ENCODE measurements at places on chromosomes 12 and 14.

DNA sequence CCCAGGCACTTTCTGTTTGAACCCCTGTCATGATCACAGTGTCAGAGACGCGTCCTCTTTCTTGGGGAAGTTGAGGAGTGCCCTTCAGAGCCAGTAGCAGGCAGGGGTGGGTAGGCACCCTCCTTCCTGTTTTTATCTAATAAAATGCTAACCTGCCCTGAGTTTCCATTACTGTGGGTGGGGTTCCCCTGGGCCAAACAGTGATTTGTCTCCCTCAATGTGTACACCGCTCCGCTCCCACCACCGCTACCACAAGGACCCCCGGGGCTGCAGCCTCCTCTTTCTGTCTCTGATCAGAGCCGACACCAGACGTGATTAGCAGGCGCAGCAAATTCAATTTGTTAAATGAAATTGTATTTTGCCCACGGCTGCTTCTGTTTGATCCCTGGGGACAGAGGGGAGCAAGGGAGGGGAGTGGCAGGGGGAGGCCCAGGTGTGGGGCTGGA lies 5.1 kb downstream of the SHMT2 start:
- no peak for DNase-seq

DNA sequence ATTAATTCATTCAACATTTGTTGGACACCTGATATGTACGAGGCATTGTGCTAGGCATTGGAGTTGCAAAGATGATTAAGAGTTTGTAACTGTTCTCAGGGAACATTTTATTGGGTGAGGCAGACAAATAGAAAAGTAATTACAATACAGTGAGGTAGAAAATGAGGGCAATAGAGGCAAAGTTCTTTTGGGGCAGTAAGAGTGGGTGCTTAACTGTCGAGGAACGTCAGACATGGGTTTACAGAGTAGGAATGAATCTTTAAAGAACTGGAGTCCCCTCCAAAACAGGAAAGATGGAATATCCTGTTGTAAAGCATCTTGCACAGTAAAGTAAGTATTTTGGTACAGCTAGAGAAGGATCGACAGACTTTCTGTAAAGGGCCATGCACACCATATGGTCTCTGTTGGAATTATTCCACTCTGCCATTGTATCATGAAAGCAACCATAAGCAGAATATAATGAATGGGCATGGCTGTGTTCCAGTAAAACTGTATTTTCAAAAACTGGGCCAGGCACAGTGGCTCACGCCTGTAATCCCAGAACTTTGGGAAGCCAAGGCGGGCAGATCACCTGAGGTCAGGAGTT lies 9.1 kb downstream of the CREBL2 start:
- DNase-seq: no peak

DNA sequence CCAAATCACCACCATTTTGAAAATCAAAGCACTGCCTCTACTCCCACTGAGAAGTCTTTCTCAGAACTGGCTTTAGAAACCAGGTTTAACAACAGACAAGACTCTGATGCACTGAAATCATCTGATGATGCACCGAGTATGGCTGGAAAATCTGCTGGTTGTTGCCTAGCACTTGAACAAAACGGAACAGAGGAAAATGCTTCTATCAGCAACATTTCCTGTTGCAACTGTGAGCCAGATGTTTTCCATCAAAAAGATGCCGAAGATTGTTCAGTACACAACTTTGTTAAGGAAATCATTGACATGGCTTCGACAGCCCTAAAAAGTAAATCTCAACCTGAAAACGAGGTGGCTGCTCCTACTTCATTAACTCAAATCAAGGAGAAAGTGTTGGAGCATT lies 115.0 kb upstream of the NPAS3 start:
- no peak for DNase-seq

DNA sequence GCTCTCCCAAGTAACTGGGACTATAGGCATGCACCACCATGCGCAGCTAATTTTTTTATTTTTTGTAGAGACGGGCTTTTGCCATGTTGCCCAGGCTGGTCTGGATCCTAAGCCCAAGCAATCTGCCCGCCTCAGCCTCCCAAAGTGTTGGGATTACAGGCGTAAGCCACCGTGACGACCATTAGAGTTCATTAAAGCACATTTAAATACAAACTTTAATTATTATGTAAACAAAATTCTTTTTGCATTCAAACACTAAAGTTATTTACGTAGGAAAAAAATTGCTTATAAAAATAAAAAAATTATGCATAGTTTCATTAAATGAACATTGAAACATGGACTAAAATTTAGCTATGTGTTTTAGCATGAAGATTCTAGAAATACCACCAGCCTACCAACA lies 7.2 kb downstream of the RPAP3 start:
- no peak for DNase-seq

- no peak for DNase-seq
Observed at GRCh38 chr14:42517806-42518500, 911.3 kb downstream of the LRFN5 start.

DNA sequence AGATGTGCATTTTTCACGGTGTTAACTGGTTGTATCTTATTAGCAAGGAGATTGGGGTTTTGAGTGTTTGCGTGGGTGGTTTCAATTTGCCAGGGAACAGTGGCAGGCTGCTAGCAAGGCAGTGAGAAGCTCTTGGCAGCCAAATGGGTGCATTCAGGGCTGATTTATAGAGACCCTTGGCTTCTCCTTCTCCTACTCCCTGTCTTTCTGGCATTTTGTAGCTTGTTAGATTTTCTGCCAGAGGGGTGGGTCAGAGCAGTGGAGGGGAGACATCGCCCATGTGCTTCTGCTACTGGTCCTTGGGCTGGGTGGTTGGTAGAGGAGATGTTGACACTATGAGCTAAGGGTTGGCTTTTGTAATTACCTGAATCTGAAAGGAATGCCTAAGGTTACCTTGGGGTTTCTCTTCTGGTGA lies 9.6 kb downstream of the CALM1 start:
- DNase-seq: no peak

DNA sequence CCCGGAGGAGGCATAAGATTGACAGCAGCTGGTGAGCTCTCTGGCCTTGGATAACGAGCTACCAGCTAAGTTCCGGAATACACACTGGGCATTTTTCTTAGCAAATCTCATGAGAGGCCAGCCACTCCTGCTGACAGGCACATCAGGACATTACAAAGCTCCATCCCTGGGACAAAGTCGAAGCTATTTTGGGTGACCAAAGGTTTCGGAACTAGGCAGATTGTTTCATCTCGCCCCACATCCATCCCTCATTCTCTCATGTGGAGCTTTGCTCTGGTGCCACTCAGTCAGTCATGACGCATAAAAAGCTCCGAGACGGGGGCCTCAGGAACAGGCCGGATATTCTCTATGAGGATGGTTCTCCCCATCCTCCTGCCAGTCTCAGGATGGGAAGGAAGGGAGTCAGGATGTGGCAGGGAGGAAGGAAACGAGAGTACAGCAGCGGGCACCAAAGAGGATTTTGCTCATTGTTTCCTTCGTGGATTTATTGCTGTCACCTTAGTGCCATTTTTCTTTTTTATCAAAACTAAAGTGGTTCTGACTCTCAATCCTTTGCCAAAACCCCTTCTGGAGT lies 253.1 kb upstream of the FKBP4 start:
- no peak for DNase-seq

- DNase-seq: no peak
Observed at GRCh38 chr12:104702565-104703139, 245.9 kb downstream of the CHST11 start.

GRCh38 chr12:6356374-6356820 lies 14.5 kb upstream of the TNFRSF1A start:
- no peak for DNase-seq

- no peak for DNase-seq
Observed at GRCh38 chr12:619346-619745, 43.9 kb downstream of the NINJ2 start.

GRCh38 chr12:42546709-42547108 lies 42.8 kb downstream of the PRICKLE1 start:
- no peak for DNase-seq

- peak; percentile 61 for DNase-seq
Observed at GRCh38 chr12:44774815-44775411, 101.2 kb downstream of the NELL2 start.

DNA sequence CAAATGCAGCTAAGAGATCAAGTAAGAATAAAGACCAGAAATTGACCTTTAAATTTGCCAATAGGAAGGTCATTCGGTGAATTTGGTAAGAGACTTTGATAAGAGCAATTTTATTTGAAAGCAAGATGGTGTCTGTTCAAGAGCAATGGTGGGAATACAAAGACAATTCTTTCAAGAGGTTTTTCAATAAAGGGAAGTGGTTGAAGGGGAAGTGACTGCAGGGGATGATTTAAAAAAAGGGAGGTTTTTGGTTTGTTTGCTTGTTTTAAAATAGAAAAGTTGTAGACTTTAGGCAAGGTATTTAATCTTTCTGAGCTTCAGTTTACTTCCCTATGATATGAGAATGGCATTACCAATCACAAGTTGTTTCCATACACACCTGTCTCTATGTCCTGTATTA lies 4.3 kb upstream of the APPL2 start:
- DNase-seq: no peak

GRCh38 chr12:80813820-80814219 lies 97.1 kb downstream of the MYF5 start:
- DNase-seq: no peak
